Vagina (tissue), 2 donors: ENCODE measurements at places on chromosomes 13 and 19. TPM values are rescaled to one million over a fixed set of nuclear protein-coding genes. Genes with fewer than 3 reads are reported as not detected.

DNA sequence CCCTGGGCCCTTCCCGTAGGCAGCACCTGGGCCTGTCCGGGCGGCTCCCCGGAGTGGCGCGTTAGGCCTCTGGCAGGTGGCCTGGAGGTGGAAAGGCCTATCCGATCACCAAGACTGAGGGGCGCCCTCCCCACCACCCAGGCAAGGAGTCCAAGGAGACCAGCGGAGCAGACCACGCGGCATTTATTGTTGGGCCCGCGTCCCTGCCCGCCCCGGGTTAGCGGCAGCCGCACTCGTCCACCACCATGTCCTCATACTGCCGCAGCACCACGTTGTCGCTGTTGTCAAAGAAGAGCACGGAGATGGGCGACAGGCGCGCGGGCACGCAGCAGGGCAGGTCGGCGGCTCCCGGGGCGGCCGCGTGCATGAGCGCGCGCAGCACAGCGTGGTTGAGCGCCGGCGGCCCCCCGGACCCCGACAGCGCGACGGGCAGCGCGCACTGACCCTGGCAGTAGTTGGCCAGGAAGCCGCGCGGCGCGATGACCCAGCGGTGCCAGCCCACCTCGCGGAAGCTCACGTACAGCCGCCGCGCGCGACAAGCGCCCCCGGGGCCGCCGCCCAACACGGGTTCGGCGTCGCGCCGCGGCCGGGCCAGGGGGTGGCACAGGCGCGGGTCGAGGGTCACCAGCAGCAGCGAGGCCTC is 27.5 kb downstream of the CERS1 start:
- no peak for DNase-seq

CPB2 gene
- not detected for total RNA-seq

GPR18 gene
- not detected for total RNA-seq

DNA sequence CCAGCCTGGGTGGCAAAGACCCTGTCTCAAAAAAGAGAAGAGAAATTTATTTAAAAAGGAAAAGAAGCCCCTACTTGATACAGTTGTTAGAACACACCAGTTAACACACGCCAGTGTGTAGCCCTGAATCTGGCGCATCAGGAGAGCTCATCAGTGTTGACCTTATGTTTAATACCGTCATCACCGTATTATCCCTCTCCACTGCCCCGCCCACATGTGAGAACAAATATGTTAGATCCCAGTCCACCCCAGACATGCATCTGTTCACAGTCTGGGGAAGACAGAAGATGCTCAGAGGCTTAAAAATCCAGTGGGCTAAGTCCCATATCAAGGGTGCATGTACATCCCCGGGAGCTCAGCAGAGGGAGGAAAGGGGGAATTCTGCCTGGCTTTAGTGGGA is 155.2 kb downstream of the DPF1 start:
- no peak for DNase-seq

IGFL1 gene
- 7.9 TPM for total RNA-seq

ACER1 gene
- not detected for total RNA-seq

DNA sequence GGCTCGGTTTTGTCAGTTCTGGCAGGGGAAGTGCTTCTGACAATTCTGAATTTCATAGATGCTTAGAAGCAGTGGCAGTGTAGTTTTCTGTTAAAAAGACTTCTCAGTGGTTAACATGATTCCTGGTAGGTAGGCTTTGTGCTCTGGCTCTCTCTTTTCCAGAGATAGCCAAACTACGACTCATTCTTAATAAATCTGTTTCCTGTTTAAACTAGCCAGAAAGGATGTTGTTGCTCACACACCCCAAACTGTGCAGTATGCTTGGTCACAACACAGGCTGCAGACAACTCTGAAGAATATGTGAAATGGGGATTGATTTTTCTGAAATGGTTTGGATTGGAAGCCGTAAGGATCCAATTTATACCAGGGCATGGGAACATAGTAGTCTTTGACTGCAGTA is 711.5 kb downstream of the PCDH17 start:
- no peak for DNase-seq

GRCh38 chr13:62093984-62094780 is 678.5 kb upstream of the PCDH20 start:
- DNase-seq = no peak

- DNase-seq = no peak
These were observed 2689.2 kb downstream of the PCDH9 start for GRCh38 chr13:64540976-64541375.

SLC7A10 gene
- 5.4 TPM for total RNA-seq

- DNase-seq = no peak
These were observed 27.7 kb downstream of the BBC3 start for GRCh38 chr19:47203254-47203653.

IRGC gene
- not detected for total RNA-seq

GRCh38 chr19:44894052-44894400 is 3.0 kb downstream of the TOMM40 start:
- DNase-seq = no peak

DNA sequence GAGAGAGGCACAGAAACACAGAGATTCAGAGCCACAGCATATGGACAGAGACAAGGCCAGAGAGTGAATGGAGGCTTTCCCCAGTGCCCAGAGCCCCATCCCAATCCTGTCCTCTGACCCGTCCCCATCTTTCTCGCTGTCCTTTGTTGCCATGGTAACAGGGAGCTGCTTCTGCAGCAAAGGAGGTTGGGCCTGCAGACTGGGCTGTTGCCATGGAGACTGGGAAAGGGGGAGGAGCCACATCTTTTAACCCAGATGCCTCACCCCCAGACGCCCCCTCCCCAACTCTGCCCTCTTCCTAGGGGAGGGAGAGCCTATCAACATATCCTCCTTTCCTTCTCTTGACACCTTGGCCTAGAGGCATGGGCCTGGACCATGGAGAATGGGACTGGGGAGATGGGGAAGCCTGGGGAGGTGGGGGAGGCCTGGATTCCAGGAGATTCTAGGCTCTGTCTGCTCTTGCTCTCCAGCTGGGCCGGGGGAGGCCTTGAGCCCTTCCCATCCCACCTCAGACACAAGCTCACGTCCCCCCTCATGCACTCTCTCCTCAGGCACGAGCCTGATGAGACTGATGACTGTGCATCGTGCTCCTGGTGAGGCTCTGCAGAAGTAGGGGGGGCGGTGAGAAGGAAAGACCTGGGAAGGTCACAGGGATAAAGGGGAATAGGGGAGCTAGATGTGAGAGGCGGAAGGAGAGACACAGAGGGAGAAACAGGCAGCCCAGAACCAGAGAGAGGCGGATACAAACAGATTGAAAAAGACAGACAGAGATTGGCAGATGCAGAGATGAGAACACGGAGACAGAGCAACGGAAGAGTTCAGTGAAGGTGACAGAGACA is 2.1 kb upstream of the ATP1A3 start:
- DNase-seq = no peak

CYP2B6 gene
- not detected for total RNA-seq
